AML-193 (cell line): ENCODE measurements at places on chromosomes 11 and 22.

GRCh38 chr11:108322666-108323065 is 99.8 kb downstream of the ATM start:
- no peak for DNase-seq

DNA sequence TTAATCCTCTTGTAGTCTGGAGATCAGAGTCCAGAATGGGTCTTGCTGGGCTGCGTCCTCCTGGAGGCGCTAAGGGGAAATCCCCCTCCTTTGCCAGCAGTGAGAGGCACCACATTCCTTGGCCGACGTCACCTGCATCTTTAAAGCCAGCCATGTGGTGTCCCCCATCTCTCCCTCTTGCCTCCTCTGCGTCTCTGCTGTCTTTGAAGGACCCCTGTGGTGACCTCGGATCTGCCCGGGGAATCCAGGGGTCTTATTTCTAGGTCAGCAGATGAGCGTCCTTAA is 27.2 kb upstream of the PARVB start:
- no peak for DNase-seq

GRCh38 chr22:25702571-25703167 is 39.3 kb upstream of the MYO18B start:
- no peak for DNase-seq

DNA sequence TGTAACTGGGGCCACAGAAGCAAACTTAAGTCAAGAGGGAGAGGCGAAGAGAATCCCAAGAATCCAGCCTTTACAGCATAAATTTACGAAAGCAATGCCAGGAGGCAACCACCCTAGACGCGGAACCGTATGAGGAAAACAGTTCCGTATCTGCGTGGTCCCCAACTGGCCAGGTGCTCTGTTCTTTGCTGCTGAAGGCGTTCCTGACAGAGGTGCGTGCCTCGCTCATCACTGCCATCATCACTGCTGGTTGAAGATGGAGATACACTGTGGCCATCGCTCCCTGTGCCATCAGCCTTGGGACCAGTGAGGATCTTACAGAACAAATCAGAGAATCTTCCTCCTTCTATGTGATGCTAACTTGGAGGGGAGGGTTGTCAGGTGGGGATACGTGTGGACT is 270.5 kb upstream of the B3GAT1 start:
- no peak for DNase-seq

- no peak for DNase-seq
Observed at GRCh38 chr11:10401696-10402392, 53.2 kb upstream of the AMPD3 start.

GRCh38 chr11:17922416-17922788 is 90.4 kb downstream of the SERGEF start:
- no peak for DNase-seq

DNA sequence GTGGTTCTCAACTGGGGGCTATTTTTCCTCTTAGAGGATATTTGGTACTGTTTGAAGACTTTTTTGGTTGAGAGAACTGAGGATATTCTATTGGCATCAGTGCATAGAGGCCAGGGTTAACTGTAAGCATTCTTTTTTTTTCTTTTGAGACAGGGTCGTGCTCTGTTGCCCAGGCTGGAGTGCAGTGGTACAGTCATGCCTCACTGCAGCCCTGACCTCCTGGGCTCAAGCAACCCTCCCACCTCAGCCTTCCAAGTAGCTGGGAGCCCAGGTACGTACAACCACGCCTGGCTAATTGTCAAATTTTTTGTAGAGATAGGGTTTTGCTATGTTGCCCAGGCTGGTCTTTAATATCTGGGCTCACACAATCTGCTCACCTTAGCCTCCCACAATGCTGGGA is 12.9 kb downstream of the MMP7 start:
- DNase-seq: no peak

DNA sequence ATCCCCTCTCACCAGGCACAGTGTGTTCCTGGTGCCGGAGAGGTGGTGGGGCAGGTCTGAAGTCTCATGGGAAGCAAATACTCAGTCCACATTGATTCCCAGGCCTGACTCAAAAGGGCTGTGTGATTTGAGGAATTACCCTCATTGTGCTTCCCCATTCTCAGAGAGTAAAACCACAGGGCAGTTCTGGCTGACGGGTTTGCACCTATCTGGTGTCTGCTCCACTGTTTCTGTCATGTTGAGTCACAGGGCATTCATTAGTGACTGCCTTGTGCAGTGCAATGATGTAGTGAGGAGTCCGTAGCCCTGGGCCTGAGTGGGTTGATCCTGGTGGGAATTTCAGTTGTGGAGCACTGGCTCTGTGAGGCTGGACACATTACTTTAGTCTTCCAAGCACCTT is 85.2 kb upstream of the ARHGAP20 start:
- DNase-seq: peak; percentile 40

GRCh38 chr22:45584621-45585436 is 82.1 kb downstream of the FBLN1 start:
- no peak for DNase-seq

GRCh38 chr22:17965538-17966402 is 58.6 kb downstream of the MICAL3 start:
- no peak for DNase-seq

DNA sequence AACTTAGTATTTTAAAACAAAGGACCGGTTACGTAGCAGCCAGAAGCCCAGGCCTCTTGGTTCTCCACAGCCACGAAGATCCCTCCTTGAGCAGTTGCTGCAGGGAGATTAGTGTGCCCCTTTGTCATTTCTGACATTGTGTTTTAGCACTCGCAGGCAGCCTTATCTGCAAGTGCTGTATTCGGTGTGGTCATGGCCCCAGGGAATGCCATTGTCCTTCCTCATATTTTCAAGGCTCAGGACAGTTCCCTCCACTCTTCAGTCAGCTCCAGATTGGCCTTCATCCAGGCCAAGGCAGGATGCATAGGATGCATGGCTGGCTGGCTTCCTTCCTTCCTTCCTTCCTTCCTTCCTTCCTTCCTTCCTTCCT is 88.5 kb downstream of the ZBTB16 start:
- no peak for DNase-seq

DNA sequence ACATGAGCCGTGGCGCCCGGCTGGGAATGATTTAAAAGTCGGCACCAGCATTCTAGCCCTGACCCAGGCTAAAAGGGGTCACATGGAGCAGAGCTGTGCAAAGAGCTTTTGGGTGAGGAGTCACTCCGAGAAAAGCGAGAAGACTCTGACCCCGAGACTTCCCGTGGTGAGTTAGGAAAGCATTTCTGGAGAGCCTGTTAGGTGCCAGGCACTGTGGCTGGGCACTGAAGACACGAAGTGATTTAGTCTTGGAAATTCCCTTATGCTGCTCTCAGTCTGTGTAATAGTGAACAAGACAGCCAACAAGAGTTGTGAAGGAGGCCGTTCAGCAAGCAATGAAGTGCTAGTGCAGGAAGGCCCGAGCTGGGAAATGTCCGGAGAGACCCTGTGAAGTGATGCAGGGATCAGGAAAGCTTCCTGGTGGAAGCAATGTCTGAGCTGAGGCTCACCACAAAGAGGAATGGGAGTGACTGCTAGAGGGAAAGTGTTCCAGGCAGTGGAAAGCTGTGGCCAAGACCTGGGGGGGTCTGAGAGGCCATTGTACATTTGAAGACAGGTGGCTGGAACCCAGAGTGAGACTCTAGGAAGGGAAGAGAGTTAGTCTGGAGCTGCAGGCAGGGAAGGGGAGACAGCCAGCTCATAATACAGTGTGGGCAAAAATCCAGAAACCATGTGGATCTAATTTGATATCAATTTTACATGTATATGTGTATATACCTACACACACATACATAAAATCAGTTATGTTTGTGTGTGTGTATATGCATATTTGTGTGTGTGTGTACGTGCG is 31.6 kb downstream of the MARK2 start:
- no peak for DNase-seq

GRCh38 chr22:37394341-37394740 is 32.9 kb downstream of the ELFN2 start:
- DNase-seq: no peak

DNA sequence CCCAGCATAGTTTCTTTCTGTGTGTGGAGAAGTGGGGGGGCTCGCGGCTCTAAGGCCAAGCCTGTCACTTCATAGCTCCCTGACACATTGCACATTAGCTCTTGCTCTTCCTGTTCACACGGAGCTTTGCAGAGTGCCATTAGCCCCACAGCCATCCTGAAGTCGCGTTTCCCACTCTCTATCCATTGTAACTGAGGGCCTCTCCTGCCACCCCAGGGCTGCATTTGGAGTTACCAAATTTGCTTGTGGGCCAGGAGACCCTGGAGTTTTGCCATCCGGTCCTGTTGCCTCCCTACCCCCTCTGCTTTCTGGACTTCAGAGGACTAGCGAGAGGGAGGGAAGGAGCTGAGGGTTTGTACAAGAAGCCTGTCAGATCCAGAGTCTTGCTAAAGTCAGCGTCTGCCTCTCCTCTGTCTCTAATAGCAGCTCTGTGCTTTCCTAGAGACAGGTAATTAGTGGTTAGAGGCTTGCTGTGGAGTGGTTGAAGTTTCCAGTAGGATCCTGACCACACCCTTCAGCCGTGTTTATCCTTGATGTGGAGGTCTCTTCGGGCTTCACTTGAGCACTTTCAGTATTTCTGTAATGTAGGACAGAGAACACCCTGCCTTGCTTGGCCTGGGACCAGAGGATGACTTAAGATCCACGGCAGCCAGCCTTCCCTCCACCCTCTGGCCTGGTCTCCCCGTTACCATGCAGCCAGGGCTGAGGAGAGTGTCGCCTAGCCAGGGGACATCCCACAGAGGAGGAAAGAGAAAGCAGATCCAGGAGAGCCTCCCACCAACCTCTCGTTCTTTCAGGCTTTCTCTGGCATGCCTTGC is 14.1 kb downstream of the DCPS start:
- DNase-seq: peak; percentile 32

DNA sequence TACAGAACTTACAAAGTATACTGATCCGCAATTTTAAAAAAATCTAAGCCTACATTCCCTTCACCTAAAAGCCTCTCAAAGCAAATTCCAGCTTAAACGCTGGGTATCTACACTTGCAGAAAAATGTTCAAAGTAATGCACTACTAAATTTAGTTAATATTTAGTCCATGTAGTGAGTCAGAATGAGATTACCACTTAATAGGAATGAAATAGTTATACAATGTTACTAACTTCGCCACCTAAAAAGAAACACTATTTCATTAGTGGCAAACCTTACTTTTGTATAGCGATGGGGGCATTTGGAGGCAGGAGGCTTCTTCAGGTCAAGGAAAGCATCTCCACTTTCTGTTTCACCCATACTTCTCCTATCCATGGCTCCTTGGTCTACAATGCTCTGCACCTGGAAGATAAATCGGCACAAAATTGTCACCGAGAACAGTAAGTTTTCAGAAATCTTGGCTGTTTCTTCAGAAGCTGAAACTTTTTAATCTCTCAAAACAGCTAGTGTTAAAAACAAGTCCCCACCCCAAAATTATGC is 1.2 kb downstream of the EIF4ENIF1 start:
- DNase-seq: peak; percentile 3

DNA sequence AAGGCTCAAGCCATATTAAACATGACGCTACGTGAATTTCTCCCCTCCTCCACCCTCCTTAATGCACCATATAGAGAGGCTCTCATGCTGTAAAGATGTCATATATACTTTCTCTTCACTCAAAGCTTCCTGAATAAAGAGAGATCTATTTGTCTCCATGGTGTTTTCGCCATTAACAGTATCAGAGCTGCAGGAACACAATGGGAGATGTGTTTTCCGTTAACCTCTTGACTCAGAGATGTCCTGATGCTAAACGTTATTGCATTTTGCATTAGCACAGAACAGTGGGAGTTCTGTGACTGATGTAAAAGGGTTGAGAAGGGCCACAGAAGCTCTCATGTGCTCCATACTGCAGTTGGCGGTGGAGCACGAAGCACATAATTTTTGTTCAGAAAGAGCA is 25.7 kb upstream of the BLID start:
- no peak for DNase-seq

- DNase-seq: no peak
Observed at GRCh38 chr22:27331526-27332281, 469.9 kb downstream of the MN1 start.

DNA sequence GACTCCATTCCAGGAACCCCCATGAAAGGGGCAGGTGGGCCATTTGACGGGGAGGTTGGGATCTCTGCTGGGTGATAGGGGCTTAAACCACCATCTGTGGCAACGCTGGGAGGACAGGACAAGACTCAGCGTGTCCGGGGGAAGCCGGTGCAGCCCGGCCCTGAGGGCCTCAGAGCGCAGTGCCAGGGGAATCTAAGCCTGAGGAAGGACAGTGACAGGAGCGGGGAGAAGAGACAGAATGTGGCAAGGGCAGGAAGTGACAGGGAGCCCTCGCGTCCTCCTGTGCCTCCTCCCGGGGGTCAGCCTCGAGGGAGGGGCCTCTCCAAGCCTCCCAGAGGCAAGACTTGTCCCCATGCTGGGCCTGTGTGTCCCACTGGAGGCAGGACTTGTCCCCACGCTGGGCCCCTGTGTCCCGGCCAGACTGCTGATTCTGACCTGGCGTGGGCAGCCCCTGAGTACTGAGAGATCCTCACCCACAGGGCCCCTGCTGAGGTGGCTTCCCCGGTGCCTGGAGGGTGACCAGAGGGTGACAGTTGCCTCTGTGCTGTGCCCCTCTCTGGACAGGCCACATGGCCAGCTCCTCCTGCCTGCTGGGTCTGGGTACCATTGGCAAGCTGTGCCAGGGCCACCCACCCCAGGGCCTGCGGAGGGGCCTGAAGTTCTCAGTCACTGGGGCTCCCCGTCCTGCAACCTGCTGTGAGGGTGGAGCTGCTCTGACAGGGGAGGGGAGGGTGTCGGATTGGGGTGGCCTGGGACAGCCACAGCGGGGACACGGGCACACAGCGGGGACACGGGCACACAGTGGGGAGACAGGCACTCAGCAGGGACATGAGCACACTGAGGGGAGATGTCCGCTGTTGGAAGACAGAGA is 676.2 kb downstream of the BRD1 start:
- no peak for DNase-seq

GRCh38 chr11:124085997-124086846 is 29.0 kb upstream of the VWA5A start:
- no peak for DNase-seq

DNA sequence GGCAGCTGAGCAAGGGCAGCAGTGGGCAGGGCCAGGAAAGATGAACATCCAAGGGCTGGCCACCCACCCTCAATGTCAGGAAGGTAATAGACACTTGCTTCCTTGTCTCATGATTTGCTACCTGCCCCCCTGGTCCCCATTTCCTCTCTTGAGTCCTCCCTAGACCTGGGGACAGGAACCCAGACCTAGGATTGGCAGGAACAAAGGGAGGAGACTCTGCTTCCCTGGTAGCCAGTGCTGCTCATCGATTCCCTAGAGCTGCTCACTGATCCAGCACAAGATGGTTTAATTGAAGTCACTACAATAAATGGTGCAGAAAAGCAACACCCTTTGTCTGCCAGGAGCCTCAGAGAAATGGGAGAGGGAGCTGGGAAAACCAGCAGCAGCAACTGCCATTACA is 67.8 kb upstream of the CHST1 start:
- DNase-seq: no peak

- no peak for DNase-seq
Observed at GRCh38 chr11:106076171-106076918, 802 bp downstream of the KBTBD3 start.

GRCh38 chr11:7320306-7320705 is 68.6 kb downstream of the SYT9 start:
- no peak for DNase-seq
